ENCODE measurements at places on chromosomes 6 and 20. TPM values are rescaled to one million over a fixed set of nuclear protein-coding genes. Genes with fewer than 3 reads are reported as not detected.

Gene PPP1R14C
- not detected for total RNA-seq

Gene TTK
- 40.7 TPM for total RNA-seq

Gene DNAAF9
- total RNA-seq: 1.9 TPM

Gene PPP1R16B
- 63.6 TPM for total RNA-seq

Gene TGM3
- not detected for total RNA-seq

Gene SYTL3
- 26.9 TPM for total RNA-seq

Gene CCM2L
- not detected for total RNA-seq

Gene FRMD1
- not detected for total RNA-seq

Gene TNF
- total RNA-seq: 46.5 TPM

Gene BANF2
- total RNA-seq: not detected

Gene NMBR
- total RNA-seq: not detected

Gene BMP2
- total RNA-seq: not detected

Gene SOBP
- 0.31 TPM for total RNA-seq

Gene TXLNB
- total RNA-seq: 0.35 TPM

Gene SLC22A2
- not detected for total RNA-seq

Gene FNDC1
- total RNA-seq: not detected

Gene FKBP1C
- total RNA-seq: 0.67 TPM

Gene THBD
- not detected for total RNA-seq

Gene TCP1
- total RNA-seq: 209 TPM

Gene RGS17
- not detected for total RNA-seq

Gene SAMD10
- total RNA-seq: 16.3 TPM

Gene OR2J3
- total RNA-seq: not detected

Gene PXMP4
- 19.1 TPM for total RNA-seq

Gene CD24
- 0.31 TPM for total RNA-seq

Gene MATN4
- 0.17 TPM for total RNA-seq

Gene GHRH
- total RNA-seq: not detected

Gene MYLK2
- 0.52 TPM for total RNA-seq

Gene TMEM30A
- total RNA-seq: 69.7 TPM

Gene ADGRG6
- total RNA-seq: 0.35 TPM

Gene RAET1L
- total RNA-seq: not detected

Gene OR11A1
- total RNA-seq: not detected

Gene PGC
- not detected for total RNA-seq

Gene KIF25
- not detected for total RNA-seq

Gene DHX16
- total RNA-seq: 40.7 TPM

Gene RBBP8NL
- not detected for total RNA-seq

Gene ZHX3
- total RNA-seq: 10.2 TPM

Gene GSTA2
- total RNA-seq: not detected

All from activated CD4-positive, alpha-beta T cell treated with anti-CD3 and anti-CD28 coated beads, Interleukin-2, amount 10 ng/mL, durations not matched to agents 7 days and 5 days (primary cell).